Fibroblast of lung (primary cell): ENCODE measurements at places on chromosomes 6 and 20.
A peak's percentile ranks its signal among the peaks of the same experiment; 100 is the strongest.

DNA sequence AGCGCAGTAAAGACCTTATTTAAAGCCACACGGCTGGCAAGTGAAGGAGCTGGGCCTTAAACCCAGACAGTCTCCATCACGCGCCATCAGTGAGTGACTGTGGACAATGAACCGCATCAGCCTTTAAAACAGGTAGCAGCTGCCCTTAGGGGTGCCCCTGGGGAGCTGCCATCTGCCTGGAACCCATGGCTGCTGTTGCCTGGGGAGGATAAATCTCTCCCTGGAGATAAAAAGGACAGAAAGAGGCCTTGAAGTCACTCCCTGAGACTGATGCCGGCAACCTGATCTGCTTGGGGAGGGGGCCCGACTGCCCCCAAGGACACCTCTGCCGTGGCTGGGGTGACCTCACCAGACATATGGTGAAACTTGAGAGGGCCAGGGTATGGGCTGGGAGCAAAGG, 73.5 kb downstream of the PREX1 start:
- DNase-seq, result no peak

DNA sequence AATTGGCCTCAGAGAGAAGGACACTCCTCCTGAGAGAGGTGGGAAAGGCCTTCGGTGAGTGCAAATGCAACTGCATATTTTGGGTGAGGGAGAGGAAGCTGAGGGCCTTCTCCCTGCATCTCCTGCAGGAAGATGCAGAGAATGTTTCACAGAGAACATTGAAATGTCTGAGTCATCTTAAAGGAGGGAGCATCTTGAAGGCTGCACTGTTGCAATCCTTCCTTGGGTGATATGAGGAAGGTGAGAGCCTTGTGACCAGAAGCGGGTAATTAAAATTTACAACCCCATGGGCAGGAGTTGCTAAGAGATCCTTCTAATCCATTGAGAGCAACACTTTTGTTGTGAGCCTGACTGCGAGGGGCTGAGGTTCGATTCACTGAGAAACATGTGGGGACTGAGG, 375.7 kb upstream of the MARCKS start:
- no peak for DNase-seq

GRCh38 chr20:62437927-62438326, 10.6 kb upstream of the RBBP8NL start:
- no peak for DNase-seq

DNA sequence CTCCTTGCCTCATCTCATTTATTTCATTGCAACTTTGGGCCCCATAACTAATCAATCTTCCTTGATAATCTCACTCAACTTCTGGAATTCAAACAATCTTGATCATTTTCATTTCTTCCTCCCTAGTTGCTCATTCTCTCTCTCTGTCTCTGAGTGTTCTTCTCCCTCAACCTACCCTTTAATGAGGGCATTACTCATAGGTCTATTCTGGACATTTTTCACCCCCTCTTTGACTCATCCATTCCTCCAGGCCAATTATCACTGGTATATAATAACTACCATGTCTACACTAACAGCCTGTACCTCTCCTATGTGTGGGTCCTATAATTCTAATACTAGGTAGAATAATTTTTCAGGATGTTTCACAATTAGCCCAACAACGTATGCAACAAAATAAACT, 78.8 kb downstream of the COL21A1 start:
- DNase-seq, result no peak

GRCh38 chr6:13765570-13765969, 48.8 kb downstream of the MCUR1 start:
- DNase-seq, result no peak

DNA sequence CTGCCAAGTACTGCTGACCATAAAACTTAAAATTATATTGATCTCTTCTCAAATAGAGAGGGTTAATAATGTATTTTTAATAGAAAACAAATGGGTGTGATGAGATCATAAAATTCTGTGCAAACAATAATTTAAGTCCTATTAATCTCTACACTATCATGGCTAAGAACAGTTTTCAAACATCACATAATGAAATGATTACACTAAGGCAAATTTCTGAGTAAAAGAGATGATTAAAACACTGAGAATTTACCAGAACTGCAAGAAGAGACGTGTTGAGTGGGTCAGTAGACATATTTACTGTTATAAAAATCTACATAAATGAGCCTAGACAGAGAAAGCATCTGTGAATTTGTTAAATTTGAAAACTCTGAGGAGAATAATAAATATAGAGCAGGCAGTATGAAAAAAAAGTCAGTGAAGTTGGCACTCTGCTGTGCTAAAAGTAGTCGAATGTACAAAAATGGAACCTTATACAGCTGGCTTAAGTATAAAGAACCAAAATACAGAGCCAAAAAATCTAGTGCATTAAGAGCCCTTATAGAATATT, 302.6 kb upstream of the MANEA start:
- DNase-seq, result no peak

- no peak for DNase-seq
Observed at GRCh38 chr20:57126481-57127092, 139.9 kb downstream of the BMP7 start.

DNA sequence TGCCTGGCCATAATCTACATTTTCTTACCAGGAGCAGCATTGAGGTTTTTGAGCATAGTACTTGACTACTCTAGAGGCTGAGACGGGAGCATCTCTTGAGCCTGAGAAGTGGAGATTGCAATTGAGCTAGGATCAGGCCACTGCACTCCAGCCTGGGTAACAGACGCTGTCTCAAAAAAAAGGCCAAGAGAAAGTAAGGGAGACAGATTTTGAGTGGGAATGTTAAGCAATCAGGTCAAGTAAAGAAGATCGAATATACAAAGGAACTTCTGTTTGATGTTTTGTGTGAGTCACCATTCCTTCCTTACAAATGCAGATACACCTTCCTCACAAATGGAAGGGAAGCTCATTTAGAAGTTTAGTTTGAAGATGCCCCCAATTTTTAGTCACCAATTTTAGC, 4.4 kb downstream of the PNRC1 start:
- DNase-seq, result peak; percentile 9

DNA sequence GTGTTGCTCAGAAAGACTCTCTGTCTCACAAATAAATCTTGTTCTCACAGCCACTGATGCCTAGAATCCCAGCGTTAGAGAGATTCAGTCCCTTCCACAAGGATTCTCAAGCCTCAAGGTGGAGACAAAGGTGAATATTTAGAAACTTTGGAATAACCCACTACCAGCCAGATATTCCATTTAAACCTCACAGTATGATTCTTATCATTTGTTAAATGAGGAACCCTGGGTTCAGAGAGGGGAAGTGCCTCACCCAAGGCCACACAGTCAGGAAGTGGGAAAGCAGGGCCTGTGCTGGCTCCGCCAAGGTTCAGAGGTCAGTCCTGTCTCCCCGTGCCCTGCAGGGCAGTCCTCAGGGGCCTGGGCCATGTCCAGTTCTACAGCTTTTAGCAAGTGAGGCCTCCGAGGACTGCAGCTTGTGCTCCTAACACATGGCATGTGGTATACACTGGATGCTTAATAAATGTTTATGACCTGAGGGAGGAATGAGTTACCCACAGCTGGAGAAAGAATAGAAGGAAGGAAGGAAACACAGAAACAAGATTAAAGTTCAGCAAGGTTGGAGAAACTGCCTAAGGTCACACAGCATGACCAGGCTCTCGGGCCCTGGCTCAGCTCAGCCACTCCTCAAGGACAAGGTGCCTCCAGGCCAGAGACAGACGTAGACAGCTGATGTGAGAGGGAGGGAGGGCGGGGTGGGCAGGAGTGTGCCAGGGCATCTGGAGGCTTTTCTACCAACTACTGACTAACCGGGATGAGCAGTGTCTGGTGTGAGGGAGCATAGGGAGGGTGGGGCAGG, 3.9 kb upstream of the TGM2 start:
- no peak for DNase-seq

- DNase-seq, result peak; percentile 92
Observed at GRCh38 chr6:71460933-71461332, 172.3 kb downstream of the OGFRL1 start.

- no peak for DNase-seq
Observed at GRCh38 chr6:50992704-50993625, 174.3 kb downstream of the TFAP2B start.

- peak; percentile 20 for DNase-seq
Observed at GRCh38 chr20:54680872-54681619, 205.7 kb downstream of the DOK5 start.

- no peak for DNase-seq
Observed at GRCh38 chr20:25293507-25293906, 45.6 kb downstream of the PYGB start.

- peak; percentile 42 for DNase-seq
Observed at GRCh38 chr6:77463308-77463860, at the start of gene HTR1B. Gene HTR1B, minus strand, starts transcription at chr6:77463491. Its CDS starts 88 bp downstream, at chr6:77463403.

DNA sequence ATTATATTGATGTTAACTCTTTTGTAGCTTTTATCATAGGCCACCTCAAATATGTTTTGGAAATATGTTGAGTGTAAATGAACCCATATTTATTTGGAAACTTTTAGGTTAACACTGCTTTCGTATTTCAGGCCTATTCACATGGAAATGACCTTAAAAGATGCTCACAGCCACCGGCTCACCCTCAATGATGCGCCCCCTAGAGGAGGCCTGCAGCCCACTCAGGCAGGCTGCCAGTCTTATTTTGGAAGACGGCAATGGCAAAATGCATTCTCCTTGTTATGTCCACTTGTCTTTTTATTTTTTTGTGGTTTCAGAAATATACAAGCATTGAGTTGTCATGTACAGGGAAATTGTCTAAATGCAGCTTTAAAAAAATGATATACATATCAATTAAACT, 869.7 kb downstream of the PHF3 start:
- no peak for DNase-seq

GRCh38 chr6:154914288-154914687, 80.8 kb upstream of the TIAM2 start:
- DNase-seq, result peak; percentile 28

DNA sequence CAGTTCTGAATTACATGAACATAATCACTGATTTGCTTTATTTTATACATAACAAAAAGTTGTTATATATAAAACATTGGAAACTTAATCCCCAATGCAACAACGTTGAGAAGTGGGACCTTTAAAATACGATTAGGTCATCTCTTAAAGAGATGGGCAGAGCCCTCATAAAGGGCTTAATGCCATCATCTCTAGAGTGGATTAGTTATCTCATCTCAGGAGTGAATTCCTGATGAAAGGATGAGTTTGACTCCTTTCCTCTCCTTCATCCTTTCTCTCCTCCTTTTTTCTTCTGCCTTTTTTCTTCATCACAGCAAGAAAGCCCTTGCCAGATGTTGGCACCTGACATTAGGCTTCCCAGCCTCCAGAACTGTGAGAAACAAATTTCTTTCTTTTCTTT, 13.9 kb downstream of the HLA-DOA start:
- no peak for DNase-seq

- DNase-seq, result no peak
Observed at GRCh38 chr6:50288241-50288640, 238.5 kb upstream of the DEFB112 start.

DNA sequence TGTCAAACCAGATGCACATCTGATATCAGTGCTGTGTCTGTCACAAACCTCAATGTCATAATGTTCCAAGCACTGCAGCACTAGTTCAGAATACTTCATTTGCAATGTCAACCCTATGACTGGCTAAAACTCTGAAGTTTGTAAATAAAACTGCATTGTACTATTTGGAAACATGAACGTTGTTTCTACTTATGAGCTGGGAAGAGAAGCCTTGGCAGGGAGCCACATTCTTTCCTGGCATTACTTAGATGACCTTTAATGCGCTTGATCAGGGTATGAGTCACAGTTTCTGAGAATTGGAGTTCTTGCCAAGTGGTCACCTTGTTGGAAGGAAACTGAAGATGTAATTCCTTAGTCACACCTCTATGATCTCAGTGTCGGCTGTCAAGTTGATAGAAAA, 664.8 kb upstream of the MMS22L start:
- DNase-seq, result peak; percentile 96

GRCh38 chr20:6160736-6161135, 37.9 kb upstream of the FERMT1 start:
- DNase-seq, result no peak

DNA sequence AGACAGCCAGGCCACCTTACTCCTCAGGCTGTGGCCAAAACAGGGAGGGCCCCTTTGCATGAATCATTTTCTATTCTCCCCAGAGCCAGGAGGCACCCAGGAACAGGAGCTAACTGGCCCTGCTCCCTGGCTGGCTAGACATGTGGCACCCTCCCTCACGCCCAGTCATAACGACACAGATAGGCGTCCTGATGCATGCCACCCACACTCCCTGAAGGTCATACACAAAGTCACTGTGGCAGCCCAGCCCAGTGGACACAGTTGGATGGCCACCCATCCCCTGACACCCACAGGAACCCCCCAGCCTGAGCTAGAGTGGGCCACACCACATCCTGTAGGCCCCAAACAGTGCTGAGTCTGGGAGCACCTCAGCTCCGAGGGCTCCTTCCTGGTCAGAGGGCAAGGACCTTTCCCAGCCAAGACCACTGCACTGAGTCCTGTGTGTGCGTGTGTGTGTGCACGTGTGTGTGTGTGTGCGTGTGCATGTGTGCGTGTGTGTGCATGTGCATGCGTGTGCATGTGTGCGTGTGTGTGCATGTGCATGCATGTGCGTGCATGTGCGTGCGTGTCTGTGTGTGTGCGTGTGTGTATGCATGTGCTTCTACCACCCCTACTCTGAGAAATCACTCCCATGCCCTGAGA, 21.6 kb downstream of the TFEB start:
- DNase-seq, result no peak

- no peak for DNase-seq
Observed at GRCh38 chr20:21514553-21515251, 838 bp upstream of the NKX2-2 start.

DNA sequence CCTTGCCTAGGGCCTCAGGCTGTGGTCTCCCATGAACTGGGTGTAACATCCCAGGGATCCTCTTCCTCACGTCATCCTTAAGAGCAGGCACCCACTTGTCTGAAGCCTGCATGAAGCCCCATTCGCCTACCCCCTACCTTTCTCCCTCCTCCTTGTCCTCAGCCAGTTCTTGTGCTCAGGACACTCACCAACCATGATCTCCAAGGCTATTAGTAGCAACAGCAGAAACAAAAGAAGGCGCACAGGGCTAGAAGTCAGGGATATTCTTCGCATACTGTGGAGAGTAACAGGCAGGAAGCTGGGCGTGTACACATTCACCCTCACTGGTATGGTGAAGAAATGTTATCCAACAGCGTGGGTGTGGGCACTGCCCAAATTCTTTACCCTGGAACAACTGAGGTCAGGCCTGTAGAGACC, 7.3 kb downstream of the RAET1E start:
- no peak for DNase-seq

GRCh38 chr20:21182832-21183563, 57.1 kb downstream of the KIZ start:
- DNase-seq, result peak; percentile 88
